ENCODE measurements at places on chromosomes 2 and 18.

DNA sequence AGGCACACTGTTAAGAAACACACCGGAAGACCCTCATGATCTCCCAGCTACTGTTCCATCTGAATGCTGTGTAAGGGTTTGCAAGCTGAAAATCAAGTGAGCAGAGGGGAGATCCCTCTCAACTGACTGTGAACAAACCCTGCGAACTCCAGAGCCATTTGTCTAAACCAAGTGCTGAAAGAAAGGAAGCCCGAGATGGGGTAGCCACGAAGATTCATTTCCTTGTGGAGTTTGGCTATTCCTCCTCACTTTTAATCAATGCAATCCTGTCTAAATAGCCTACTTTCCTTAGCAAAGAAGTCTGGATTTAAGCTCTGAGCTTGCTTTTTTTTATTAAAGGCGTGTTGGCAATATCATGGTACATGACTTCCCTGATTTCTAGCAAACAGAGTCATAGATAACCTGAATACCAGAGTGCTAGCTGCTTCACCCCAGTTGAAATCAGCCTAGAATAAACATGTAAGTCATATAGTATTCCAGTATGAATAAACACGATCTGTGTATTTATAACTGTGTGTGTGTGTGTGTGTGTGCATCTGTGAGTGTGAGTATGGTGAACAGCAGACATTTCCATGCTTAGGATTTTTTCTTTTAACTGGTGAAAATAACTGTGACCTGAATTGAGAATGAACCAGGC lies 365.2 kb downstream of the ZNF521 start:
- no peak for DNase-seq

DNA sequence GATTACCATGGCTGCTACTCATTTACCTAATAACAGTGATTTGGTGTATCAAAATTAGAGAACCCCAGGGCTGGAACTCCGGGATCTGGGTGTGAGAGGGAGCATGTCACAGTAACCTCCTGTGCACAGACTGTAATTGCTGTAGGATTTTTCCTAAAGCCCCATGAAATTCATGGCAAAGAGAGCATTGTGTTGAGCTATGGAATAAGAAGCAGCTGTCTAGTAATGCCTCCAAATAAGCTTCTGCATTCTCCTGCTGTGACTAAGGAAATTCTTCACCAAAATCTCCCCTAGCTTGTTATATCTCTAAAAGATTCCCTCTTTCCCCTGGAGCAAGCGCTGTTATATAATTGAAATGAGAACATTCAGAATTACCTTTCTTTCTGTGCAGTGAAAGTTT lies 158.1 kb upstream of the SPATS2L start:
- DNase-seq: no peak

DNA sequence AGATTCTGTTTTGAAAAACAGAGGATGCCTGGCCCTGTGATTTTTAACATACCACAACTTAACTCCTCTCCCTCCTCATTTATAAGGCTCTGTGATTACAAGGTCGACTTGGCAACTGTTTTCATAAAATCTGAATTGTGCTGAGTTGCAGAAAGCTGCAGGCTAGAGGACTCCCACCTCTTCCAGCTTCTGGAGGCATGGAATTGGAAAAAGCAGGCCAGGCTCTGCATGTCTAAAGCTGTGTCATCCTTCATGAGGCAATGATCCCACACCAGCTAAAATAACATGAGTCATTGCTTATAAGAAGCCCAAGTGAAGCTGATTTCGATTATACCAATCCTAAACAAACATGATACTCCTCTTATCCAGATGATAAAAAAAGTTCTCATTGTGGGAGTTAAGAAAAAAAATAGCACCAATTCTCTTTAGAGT lies 11.7 kb downstream of the ARHGAP28 start:
- no peak for DNase-seq

- no peak for DNase-seq
Observed at GRCh38 chr2:55120634-55121359, 70.5 kb upstream of the RTN4 start.

GRCh38 chr2:142994665-142995064 lies 117.2 kb downstream of the KYNU start:
- DNase-seq: no peak

DNA sequence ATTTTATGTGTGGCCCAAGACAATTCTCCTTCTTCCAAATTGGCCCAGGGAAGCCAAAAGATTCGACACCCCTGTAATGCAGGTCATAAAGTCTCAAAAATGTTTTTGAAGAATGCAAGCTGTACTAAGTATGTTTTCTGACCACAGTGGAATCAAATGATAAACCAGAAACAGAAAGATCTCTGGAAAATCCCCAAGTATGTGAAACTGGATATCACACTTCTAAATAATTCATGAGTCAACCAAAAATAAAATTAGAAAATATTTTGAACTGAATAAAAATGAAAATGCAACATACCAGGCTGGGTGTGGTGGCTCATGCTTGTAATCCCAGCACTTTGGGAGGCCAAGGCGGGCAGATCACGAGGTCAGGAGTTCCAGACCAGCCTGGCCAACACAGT lies 34.1 kb upstream of the UBE2F start:
- no peak for DNase-seq

DNA sequence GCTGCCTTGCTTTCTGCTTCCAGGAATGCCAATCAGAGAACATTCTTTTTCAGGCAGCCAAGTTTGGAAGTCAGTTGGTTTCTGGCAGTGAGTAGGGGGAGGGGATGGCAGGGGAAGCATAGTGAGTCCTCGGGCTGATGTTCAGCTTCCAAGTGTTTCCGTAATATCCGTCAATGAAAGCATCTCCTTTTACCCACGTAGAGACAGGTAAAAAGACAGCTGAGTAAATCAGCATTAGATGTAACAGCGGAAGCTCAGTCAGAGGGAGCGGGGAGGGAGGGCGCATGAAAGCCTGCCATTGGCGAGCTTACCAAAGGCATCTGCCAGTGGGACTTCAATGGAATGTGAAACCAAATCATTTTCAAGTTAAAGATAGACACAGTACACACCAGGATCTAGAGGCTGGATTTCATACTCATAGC lies 117.1 kb upstream of the DTNA start:
- no peak for DNase-seq

- DNase-seq: no peak
Observed at GRCh38 chr2:85770786-85771409, 17.1 kb downstream of the ATOH8 start.

GRCh38 chr2:113896791-113897190 lies 6.9 kb downstream of the ACTR3 start:
- no peak for DNase-seq

DNA sequence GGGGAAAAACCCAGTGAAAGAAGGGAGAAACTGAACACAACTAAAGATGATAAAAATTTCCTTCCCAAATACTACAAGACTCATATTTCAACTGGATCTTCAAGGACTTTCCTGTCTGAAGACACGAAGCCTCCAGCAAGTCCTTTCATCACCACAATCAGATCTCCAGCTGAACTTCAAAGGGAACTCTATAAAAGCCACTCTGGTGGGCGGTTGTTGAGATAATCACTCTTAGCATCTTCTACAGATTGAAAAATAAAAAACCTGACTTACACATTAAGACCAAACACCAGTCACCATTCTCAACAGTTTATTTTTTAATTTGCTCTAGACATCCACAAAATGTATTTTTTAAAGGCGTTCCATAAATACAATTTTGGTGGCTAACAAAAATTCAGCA lies 4.4 kb downstream of the REV1 start:
- DNase-seq: no peak

- DNase-seq: no peak
Observed at GRCh38 chr18:7741640-7742039, 174.5 kb downstream of the PTPRM start.

GRCh38 chr18:70491734-70492348 lies 203.0 kb downstream of the SOCS6 start:
- DNase-seq: peak; percentile 46

DNA sequence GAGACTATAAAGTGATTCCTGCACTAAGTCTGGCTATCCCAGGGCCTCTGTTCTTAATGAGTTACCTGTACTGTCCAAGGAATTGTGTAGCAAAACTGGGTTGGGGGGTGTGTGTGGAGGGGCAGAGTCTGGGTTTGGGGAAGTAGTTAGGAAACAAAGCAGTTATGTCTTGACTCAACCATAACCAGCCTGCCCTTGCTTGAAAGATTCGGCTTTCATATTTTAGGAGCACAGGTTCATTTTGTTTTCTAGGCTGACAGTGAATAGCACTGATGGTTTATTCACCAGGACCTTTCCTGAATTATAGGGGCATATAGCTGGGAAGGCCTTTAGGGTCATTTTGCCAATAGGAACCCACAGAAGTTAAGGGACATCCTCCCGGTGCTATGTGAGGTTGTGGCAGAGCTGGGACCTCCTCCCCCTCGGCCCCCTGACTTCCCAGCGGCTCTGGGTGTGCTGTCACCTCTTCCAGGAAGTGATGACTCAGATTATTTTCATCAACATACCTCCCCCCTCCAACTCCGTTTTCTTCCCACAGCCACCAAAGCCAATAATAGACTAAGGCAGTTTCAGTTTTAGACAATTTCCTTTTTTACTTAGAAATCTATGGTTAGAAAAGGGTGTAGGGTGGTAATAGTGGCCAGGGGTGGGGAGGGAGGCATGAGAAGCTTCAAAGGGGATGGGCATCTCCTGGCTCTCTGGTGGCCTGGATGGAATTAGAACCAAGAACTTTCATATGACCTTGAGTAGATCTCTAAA lies 44.8 kb downstream of the SETBP1 start:
- DNase-seq: peak; percentile 50

- DNase-seq: no peak
Observed at GRCh38 chr2:81078631-81079030, 774.1 kb upstream of the LRRTM1 start.

DNA sequence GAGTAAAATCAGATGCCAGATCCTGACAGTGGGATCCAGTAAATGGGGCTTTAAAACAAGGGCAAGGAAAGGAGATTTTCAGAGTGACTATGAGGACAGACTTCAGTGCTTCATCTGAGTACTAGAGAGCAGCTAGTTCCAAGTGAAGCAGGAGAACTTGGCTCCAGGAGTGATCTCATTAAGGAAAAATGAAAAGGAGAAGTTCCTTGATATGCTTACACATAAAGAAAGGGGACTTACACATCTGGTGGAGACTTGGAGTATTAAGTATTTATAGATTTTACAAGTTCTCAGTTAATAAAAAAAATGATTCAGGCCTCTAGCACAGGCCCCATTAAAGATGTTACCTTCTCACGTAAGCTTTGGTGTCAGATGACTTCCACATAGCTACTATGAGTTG lies 105.8 kb downstream of the ICOS start:
- no peak for DNase-seq

- no peak for DNase-seq
Observed at GRCh38 chr2:143779021-143779420, 649.8 kb downstream of the ARHGAP15 start.

- no peak for DNase-seq
Observed at GRCh38 chr2:46394649-46395510, 84.5 kb upstream of the TMEM247 start.

- no peak for DNase-seq
Observed at GRCh38 chr2:48414980-48415835, 114.7 kb upstream of the STON1 start.

DNA sequence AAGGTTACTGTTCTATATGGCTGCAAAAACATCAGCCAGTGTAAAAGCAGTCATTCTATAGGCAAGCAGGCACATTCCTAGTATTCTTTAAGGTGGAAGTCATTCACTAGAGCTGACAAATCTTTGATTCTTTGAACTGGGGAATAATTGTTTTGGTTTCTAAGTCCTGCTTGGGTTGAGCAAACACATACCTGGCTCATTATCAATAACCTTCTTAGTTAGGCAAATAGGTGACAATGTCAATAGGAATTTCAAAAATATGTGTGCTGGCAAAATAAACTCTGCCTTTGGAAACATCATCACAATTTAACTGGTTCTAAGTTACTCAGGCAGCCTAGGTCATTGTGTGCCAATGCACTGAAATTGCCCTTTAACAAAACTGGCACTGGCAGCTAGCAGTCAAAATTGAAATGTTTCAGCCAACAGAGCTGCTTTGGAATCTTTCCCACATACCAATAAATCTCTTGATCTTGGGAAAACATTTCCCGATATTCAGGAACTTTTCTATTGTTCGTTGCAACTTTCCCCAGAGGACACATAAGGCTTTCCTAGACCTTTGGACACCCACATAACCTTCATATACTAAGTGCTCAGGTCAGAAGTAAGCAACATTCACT lies 402.0 kb upstream of the MMADHC start:
- DNase-seq: no peak

GRCh38 chr2:232342635-232343565 lies 35.7 kb upstream of the ALPP start:
- peak; percentile 16 for DNase-seq

All from activated CD4-positive, CD25-positive, alpha-beta regulatory T cell treated with anti-CD3 and anti-CD28 coated beads, Interleukin-2, amount 50 U/mL, for 72 hours (primary cell).